ENCODE measurements at places on chromosomes 2 and 18.

DNA sequence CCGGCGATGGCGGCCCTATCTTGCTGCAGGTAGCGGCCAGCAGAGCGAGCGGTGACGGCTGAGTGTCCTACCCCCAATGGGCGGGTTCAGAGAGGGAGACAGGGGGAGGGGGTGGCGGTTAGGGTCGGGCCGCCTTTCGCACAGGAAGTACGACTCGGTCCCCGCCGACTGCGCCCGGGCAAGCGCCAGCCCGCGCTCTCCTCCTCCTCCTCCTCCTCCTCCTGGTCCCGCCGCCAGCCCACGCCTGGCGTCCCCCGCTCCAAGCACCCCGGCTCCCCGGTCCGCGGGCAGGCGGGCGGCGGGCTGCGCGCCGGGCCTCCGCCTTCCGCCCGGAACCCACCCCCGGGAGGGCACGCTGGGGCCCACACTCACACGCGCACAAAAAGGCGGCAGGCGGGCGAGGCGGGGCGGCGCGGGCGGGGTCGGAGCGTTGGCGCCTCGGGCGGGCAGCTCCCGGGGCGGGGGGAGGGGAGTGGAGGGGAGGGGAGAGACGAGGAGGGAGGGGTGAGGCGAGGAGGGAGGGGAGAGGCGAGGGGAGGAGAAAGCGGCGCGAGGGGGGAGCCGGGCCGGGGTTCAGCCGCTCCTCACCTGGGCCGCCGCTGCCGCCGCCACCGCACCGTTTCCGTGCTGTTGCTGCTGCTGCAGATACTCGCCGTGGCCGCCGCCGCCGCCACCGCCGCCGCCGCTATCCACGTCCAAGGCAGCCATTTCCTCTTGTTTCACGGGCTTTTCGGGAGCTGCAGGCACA is 1.2 kb downstream of the SP3 start:
- peak; percentile 88 for DNase-seq

GRCh38 chr2:216119146-216119545 is 10.0 kb downstream of the XRCC5 start:
- DNase-seq: no peak

GRCh38 chr18:41982942-41983660 is 28.1 kb downstream of the PIK3C3 start:
- no peak for DNase-seq

GRCh38 chr2:128196026-128196425 is 105.0 kb downstream of the UGGT1 start:
- DNase-seq: no peak

DNA sequence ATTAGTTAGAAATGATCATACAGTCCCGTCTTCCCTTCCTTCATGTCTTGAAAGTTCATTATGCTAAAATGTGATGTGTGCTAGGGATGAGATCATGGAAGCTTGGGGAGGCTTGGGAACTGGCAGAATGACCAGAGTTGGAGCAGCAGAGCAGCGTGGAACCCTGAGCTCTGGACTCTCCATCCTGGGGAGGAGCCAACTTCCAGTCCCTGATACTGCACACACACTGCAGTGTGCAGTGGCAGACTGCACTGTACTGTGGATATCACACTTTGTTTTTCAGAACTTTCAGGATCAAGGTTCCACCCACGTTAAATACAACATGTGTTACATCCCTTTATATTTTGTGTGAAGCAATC is 27.3 kb upstream of the GREB1 start:
- DNase-seq: no peak

- DNase-seq: peak; percentile 47
Observed at GRCh38 chr18:10139783-10140410, 226.1 kb downstream of the VAPA start.

DNA sequence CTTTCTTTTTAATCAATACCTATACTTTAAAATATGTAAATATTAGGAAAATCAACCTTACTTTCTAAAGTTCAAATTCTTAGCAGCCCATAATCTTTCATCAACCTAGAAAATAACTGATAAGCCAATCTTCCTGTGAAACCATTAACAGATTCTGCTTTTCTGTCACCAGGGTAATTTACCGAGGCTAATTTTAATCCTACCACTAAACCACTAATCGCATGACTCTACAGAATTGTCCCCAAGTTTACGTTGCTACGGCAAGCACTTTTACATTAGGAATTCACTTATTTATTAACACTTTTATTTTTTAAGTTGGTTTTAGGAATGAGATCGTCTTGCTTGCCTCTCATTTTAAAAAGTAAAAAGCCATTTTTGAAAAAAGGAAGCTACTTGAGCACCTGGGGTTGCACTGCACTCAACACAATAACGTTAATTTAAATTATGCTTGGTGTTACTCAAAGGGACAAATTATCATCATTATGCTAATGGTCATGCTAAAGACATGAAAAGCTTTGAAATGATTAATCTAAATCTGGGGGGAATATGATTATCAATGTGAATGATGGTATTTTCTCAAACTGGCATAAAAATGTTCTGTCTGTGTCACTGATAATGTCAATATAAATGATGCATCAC is 10.2 kb downstream of the ZNF516 start:
- no peak for DNase-seq

- no peak for DNase-seq
Observed at GRCh38 chr2:61015976-61016375, 1.5 kb upstream of the PEX13 start.

DNA sequence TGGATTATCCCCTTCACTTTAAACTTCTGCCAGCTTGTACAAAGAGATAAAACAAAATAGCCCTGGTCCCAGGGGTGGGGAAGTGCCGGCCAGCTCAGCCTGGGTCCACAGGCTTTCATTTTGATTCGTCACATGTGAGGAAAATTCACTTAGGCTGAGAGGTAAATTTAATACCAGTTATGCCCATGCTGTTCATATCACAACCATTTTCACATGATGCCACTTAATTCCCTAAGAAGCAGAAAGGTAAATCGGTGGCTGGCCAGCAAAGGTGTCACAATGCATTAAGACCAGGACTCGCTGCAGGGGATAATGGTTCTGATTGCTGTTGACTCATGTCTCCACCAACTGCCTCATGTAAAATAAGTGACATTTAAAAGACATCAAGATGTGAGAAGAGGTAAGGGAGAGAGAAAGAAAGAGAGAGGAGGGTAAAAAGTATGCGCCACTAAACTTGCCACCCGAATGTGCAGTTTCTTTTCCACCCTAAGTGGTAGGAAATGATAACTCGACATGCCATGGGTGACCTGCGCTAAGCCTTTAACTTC is 261.0 kb upstream of the SIX3 start:
- no peak for DNase-seq

DNA sequence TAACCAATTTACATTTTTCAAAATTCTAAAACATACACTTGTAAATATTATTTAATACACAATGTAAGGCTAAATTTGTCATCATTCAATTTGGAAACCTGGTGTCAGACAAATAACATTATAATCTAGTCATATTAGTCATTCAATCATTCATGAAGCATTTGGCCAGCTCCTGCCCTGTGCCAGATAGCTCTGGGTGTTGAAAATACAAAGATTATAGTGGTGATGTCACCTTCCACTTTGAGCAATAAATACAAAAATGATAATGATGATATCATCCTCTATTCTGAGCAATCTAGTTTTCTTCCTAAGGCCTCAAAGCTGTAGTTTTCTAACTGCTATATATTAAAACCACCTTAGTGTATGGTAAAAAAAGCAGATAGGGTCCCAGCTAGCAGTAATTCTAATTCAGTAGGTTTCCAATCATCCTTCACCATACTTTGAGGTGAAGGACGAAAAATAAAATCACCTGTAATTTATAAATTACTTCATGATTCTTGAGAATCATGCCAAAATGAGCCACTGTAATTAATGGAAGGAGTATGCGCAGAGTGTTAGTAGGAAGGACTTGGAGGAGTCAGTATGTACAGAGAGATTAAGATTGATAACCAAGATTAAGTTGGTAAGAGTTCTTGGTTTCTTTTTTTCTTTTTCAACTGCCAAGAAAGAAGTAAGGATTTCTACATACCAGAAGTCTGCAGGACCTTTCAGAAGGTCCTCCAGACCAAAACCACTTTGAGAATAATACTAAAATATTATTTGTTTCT is 23.2 kb downstream of the MEMO1 start:
- DNase-seq: peak; percentile 38

- no peak for DNase-seq
Observed at GRCh38 chr2:72129681-72130340, 17.9 kb downstream of the CYP26B1 start.

DNA sequence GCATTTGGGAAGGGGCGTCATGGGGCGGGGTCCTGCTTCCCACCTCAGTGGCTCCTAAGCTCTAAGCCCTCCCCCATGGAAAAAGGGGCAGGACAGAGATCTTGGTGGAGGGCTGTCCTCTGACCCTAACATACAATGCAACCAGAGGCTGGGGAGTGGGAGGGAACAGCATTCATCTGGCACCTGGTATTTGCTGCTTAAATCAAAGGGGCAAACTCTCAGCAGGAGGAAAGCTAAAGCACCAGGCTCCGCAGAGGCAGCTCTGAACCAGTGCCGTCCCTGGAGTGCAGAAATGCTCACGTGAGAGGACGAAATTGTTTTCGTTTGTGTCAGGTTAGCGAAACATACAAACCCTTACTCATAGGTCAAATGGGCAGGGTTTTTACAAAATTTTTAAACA is 92.7 kb upstream of the PXDN start:
- peak; percentile 66 for DNase-seq

- no peak for DNase-seq
Observed at GRCh38 chr2:6917761-6918421, 679 bp downstream of the RNF144A start.

DNA sequence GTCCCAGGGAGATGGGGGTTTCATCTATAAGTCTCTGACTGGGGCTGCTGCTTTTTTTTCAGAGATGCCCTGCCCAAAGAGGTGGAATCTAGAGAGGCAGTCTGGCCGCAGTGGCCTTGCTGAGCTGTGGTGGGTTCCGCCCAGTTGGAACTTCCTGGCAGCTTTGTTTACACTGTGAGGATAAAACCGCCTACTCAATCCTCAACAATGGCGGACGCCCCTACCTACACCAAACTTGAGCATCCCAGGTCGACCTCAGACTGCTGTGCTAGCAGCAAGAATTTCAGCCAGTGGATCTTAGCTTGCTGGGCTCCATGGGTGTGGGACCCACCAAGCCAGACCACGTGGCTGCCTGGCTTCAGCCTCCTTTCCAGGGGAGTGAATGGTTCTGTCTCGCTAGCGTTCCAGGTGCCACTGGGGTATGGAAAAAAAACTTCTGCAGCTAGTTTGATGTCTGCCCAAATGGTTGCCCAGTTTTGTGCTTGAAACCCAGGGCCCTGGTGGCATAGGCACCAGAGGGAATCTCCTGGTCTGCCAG is 152.6 kb upstream of the CYP26B1 start:
- no peak for DNase-seq

DNA sequence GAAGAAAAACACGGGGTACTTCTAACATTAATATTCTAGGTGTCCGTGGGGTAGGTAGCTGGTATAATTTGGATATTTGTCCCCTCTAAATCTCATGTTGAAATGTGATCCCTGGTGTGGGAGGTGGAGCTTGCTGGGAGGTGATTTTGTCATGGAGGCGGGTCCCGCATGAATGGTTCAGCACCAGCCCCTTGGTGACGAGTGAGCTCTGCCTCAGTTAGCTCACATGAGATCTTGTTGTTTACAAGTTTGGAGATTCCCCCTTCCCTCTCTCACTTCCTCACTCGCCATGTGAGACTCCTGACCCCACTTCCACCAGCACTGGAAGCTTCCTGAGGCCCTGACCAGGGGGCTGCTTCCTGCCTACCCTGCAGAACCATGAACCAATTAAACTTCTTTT is 35.4 kb upstream of the DNER start:
- DNase-seq: no peak

DNA sequence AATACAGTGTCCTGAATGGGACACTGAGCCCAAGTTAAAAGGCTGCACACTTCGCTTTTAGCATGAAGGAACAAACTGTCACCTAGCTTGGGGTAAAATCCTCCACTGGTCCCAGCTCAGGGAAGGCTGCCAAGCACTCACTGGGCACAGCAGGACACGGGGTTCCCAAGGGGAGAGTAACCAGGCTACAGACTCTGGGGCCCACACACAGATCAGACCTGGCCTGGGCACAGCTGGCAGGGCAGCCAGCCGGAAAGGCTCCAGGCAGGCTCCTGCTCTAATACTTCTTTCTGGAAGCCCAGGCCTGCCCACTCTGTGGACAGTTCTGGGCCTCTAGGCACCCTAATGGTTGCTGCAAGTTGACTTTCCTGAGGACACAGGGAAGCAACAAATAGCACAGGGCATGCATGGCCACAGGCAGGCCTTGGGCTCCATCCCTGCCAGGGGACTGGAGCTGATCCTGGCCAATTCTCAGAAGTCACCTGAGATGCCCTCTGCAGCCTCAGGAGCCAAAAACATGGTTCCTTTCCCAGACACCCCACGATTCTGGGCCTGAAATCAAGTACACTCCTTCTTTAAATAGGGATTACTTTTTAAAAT is 18.7 kb upstream of the SULT1C3 start:
- no peak for DNase-seq

DNA sequence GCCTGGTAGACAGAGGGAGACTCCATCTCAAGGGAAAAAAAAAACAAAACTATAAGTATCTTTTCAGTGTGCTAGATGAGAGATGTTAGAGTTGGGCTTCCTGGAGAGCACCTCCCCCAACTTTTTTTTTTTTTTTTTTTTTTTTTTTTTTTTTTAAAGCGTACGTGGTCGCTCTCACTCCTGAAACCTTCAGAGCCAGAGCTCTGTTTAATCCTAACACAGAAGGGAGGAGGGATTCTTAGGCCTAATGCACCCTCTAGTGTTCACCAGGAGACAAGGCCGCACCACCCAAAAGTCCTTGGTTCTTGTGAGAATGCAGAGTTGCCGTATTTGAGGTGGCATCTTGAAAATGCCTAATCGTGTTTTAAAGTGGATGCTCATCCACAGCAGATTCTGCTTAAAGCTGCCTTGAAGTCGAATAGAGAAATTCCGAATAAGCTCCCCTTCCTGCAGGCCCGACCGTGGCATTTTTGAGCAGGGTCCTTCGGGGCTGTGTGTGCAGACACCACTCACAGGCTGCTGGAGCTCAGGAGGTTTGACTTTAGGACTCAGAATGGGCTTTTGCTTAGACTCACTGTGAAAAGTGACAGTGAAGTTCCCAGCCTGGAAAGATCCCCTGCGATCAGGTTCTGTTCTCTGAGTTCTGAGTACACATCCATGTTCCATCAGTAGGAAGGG is 252.6 kb downstream of the AGAP1 start:
- peak; percentile 89 for DNase-seq

GRCh38 chr2:156779416-156780120 is 343.4 kb downstream of the GPD2 start:
- no peak for DNase-seq

GRCh38 chr2:207230261-207231105 is 64.7 kb upstream of the KLF7 start:
- no peak for DNase-seq
